ENCODE measurements at places on chromosomes 1 and 21. TPM values are rescaled to one million over a fixed set of nuclear protein-coding genes. Genes with fewer than 3 reads are reported as not detected.

GRCh38 chr1:229716069-229716468 lies 90.0 kb downstream of the URB2 start:
- no peak for DNase-seq
- no peaks in the 10 kb centered on the region for H3K4me1 ChIP-seq
- no peaks in the 10 kb centered on the region for H3K27me3 ChIP-seq
- no peak overlapping the region for H3K4me3 ChIP-seq
- H3K27ac ChIP-seq = no peak overlapping the region

DNA sequence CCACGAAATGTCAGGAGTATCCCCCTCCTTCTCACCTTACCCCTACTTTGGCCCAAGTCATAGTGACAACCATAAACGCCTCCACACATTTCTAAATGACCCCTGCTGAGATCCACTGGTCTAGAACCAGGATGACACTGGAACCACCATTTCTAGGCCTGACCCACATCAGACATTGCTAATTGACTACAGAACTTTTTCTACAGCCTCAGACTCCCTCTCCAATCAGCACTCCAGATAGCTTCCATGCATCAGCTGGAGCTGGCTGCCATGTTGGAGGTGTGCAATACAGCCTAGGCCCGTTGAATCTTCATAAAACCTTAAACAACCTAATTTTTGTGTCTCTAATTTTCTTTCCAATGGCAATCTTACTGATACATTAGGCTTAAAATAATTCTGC lies 18.6 kb downstream of the TCEA3 start:
- H3K4me1 ChIP-seq = peaks cover 16% of the 10 kb centered on the region
- no peak overlapping the region for H3K27ac ChIP-seq
- no peak for DNase-seq
- no peaks in the 10 kb centered on the region for H3K36me3 ChIP-seq

- peaks cover 2% of the 10 kb centered on the region for H3K27me3 ChIP-seq
- H3K4me3 ChIP-seq = no peak overlapping the region
- DNase-seq = no peak
- H3K36me3 ChIP-seq = no peaks in the 10 kb centered on the region
- H3K27ac ChIP-seq = no peak overlapping the region
- no peaks in the 10 kb centered on the region for H3K4me1 ChIP-seq
Observed at GRCh38 chr1:150537732-150538684, 11.2 kb upstream of the ADAMTSL4 start.

- peak overlapping the region; percentile 8 for H3K27ac ChIP-seq
- peaks cover 14% of the 10 kb centered on the region for H3K4me1 ChIP-seq
- H3K27me3 ChIP-seq = no peaks in the 10 kb centered on the region
- no peak for DNase-seq
Observed at GRCh38 chr1:153769221-153769620, 6.0 kb upstream of the SLC27A3 start.

DNA sequence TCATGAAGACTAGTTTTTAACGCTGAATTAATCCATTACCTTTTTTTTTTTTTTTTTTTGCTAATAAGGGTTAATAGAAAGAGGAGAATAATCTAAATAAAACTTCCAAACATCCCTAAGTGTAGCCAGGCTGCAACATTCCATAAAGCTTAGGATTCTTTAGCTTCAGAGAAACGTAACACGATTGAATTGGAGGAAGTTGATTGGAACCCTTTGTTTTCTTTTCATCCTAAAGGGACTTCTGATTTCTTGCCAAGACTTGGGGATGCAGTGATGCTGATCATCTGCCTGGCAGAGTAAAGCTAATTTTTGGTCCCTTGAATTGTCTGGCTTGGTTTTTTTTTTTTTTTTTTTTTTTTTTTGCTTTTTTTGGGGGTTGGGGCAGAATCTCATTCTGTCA lies 142.9 kb downstream of the VPS13D start:
- no peak overlapping the region for H3K4me3 ChIP-seq
- H3K4me1 ChIP-seq = peaks cover 2% of the 10 kb centered on the region
- H3K27ac ChIP-seq = no peak overlapping the region
- peaks cover 34% of the 10 kb centered on the region for H3K36me3 ChIP-seq
- DNase-seq = no peak
- no peaks in the 10 kb centered on the region for H3K27me3 ChIP-seq

LENEP gene
- total RNA-seq = 0.91 TPM

CACNA1E gene
- not detected for total RNA-seq

S100A13 gene
- 7.0 TPM for total RNA-seq

LBR gene
- total RNA-seq = 226 TPM

KPRP gene
- not detected for total RNA-seq
